ENCODE measurements at places on chromosomes 16 and 17. TPM values are rescaled to one million over a fixed set of nuclear protein-coding genes. Genes with fewer than 3 reads are reported as not detected.
A peak's percentile ranks its signal among the peaks of the same experiment; 100 is the strongest.

DNA sequence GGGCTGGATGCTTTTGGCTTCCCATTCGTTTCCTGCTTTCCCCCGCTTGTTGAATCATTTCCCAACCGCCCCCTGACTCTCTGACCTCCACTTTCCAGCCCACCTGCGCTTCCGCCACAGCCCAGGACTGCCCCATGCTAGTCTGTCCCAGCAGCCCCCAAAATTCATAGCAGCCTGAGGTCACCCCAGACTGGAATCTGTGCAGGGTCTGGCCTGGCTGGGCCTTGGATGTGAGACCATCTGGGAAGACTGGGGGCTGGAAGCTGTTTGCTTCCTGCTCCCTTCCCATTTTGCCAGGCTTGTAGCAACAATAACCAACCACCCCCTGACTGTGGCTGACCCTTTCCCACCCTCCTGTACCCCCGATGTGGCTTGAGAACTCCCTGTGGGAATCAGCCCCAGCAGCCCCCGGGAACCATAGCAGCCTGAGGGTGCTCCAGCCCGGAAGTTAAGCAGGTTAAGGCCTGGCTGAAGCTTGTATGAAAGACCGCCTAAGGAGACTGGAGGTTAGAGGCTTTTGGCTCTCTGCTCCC is 2290.8 kb downstream of the TP53TG3F start:
- H3K4me1 ChIP-seq = no peaks in the 10 kb centered on the region
- H3K27ac ChIP-seq = no peak overlapping the region
- DNase-seq = no peak
- no peaks in the 10 kb centered on the region for H3K27me3 ChIP-seq
- H3K36me3 ChIP-seq = no peaks in the 10 kb centered on the region

DNA sequence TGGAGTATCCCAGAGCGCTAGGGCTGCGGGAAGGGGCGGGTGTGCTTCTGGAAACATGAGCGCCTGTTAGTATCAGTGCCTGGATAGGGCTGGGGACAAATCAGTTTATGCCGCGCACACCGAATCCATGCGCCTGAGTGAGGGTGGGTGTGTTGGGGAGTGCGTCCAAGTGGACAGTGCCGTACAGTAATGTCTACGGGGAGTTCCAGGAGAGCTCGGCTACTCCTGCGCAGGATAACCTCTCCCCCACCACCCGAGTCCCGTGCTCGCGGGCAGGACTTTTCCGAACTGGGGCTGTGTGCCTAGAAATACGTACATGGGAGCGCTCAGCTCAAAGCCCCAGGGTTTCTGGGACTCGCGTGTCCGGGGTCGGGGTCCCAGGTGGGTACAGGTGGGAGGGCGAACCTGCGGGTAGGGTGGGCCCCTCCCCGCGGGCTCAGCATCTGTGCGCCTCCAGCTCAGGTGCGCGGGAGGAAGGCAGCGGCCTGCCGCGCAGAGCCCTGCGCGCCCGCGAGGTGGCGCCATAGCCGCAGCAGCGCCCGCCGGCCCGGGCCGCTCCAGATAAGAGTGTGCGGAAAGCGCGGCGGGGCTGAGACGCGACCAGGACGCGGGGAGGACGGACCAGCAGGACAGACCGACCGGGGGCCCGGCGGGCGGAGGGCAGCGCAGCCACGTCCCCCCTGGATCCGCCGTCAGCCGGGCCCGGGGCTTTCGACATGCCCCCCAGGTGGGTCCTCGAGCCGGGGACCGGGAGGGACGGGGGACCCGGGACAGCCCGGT is at the start of gene HIC1:
Gene HIC1, plus strand, starts transcription at position 592 of the 780 bp plus-strand sequence. CDS start 1,588 bp downstream, outside the sequence.
- peak within 1 kb of the TSS; percentile 80 for H3K4me3 ChIP-seq
- DNase-seq = peak; percentile 76

The KRTAP4-7 gene
- not detected for total RNA-seq

- DNase-seq = no peak
- H3K27ac ChIP-seq = no peak overlapping the region
- H3K36me3 ChIP-seq = peaks cover 16% of the 10 kb centered on the region
- H3K4me3 ChIP-seq = no peak overlapping the region
- H3K4me1 ChIP-seq = no peaks in the 10 kb centered on the region
- no peaks in the 10 kb centered on the region for H3K27me3 ChIP-seq
Observed at GRCh38 chr16:22337849-22338635, 36.4 kb downstream of the CDR2 start.
